Activated T-helper 1 cell treated with anti-CD3 and anti-CD28 coated beads, Interleukin-12 subunit alpha, Interleukin-12 subunit beta, Interleukin-2, Interleukin-4 antibody, amounts not matched to agents 30 ng/mL and 10 ng/mL and 1 ng/mL, durations not matched to agents 14 hours and 24 hours and 36 hours (primary cell): ENCODE measurements at places on chromosomes 2 and 18. TPM values are rescaled to one million over a fixed set of nuclear protein-coding genes. Genes with fewer than 3 reads are reported as not detected.

GRCh38 chr2:107591561-107592279, 235.0 kb upstream of the RGPD4 start:
- no peaks in the 10 kb centered on the region for H3K4me1 ChIP-seq
- no peak overlapping the region for H3K4me3 ChIP-seq
- no peaks in the 10 kb centered on the region for H3K36me3 ChIP-seq
- no peak for DNase-seq
- no peaks in the 10 kb centered on the region for H3K27me3 ChIP-seq

DNA sequence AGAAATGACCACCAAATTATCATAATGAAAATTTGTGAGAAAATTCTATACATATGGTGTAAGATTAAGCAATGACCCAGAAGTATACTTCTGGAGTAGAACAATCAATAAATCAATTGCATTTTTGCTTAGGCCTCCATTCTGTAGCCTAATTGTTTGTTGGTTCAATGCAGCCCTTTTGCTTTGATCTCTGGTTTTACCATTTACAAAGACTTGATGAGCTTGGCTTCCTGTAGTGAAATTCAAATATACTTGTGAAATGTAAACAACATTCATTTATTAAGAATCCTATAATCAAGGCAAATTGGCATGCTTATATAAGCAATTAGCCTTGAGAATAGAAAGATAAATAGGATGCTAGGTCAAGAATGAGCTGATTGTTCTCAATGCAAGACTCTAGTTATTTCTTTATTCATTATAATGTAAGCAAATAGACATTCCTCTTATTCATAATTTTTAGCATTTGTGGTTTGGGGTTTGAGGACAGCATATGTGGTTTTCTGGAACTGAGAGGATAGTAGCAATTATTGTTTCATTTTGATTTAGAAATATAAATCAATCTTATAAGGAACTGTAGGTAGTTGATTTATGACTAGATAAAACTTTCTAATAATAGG, 9.7 kb downstream of the FMNL2 start:
- peaks cover 4% of the 10 kb centered on the region for H3K27me3 ChIP-seq
- H3K27ac ChIP-seq, result no peak overlapping the region
- H3K4me3 ChIP-seq, result no peak overlapping the region
- H3K36me3 ChIP-seq, result no peaks in the 10 kb centered on the region
- peaks cover 6% of the 10 kb centered on the region for H3K4me1 ChIP-seq

- no peaks in the 10 kb centered on the region for H3K27me3 ChIP-seq
- DNase-seq, result no peak
- H3K4me1 ChIP-seq, result peaks cover 41% of the 10 kb centered on the region
- peaks cover 12% of the 10 kb centered on the region for H3K36me3 ChIP-seq
Observed at GRCh38 chr2:53785366-53785765, 1.4 kb downstream of the ASB3 start.

DNA sequence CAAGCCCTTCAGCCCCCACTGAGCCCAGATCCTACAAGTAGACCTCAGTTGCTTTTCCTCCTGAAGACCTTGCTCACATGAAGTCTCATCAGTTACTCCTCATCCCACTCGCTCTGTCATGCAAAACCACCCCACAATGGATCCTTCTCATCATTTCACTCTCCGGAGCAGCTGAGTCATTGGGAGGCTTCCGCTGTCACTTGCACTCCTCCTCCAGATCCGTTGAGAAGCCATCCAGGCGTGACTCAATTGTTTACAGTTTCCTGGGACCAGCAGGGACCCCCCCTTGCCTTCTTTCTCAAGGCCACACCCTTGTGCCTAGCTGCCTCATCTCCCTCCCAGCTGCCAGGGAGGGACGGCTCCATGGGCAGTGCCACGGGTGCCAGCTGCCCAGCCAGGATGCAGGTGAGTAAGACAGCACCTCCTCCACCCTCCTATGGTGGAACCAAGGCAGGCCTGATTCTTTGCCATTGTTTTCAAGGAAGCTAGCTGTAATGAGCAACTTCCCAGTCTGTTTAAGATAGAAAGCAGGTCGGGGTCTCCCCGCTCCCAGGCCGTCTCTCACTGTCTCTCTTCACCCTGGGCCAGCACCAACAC, 16.3 kb downstream of the GPR55 start:
- no peak for DNase-seq
- peaks cover 41% of the 10 kb centered on the region for H3K4me1 ChIP-seq
- H3K27me3 ChIP-seq, result peaks cover 59% of the 10 kb centered on the region

DNA sequence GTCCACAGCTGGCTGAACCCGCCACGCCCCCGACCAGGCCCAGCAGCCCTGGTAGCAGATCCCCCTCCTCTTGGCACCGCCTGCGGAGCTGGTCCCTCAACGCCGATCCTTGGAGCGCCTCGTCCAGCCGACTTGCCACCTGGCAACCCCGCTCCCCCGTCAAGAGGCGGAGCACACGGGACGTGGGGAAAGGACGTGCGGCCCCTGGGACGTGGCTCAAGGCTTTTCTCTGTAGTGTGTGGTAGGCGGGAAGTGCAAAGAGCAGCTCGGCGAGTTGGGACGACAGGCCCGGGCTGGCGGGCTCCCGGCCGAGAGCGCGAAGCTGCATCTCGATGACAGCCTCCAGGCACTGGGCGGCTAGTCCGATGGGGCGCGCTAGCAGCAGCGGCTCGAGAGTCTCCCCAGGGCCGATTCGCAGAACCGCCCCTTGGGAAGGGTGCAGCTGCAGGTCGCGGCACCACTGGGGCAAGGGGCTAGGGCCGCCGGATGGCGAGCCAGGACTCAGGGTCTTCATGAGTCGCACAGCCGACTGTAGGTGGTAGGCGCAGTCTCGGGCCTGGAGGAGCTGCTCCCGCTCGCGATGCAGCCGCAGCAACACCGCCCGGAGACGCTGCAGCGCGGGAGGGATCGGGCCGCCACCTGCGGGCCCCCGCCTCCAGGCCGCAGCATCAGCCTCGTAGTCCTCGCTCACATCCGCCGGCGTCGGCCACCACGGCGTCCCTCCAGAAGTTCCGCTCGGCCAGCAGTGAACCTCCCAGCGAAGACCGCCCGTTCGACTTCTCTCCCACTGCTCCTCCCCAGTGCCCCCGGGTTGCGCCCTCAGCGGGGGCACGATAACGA, 617 bp downstream of the CCDC142 start:
- DNase-seq, result peak; percentile 58
- H3K27ac ChIP-seq, result peak overlapping the region; percentile 99
- peaks cover 35% of the 10 kb centered on the region for H3K4me1 ChIP-seq
- no peaks in the 10 kb centered on the region for H3K27me3 ChIP-seq
- peak overlapping the region; percentile 99 for H3K4me3 ChIP-seq
- H3K36me3 ChIP-seq, result peaks cover 31% of the 10 kb centered on the region

DNA sequence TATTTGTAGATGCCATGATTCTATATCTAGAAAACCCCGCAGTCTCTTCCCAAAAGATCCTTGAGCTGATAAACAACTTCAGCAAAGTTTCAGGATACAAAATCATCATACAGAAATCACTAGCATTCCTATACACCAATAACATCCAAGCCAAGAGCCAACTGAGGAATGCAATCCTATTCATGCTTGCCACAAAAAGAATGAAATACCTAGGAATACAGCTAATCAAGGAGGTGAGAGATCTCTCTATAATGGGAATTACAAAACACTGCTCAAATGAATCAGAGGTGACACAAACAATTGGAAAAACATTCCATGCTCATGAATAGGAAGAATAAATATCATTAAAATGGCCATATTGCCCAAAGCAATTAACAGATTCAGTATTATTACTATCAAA, 551.4 kb upstream of the SLC39A10 start:
- no peaks in the 10 kb centered on the region for H3K4me1 ChIP-seq
- peaks cover 3% of the 10 kb centered on the region for H3K27me3 ChIP-seq
- H3K4me3 ChIP-seq, result no peak overlapping the region
- no peak for DNase-seq
- H3K36me3 ChIP-seq, result no peaks in the 10 kb centered on the region
- no peak overlapping the region for H3K27ac ChIP-seq

DNA sequence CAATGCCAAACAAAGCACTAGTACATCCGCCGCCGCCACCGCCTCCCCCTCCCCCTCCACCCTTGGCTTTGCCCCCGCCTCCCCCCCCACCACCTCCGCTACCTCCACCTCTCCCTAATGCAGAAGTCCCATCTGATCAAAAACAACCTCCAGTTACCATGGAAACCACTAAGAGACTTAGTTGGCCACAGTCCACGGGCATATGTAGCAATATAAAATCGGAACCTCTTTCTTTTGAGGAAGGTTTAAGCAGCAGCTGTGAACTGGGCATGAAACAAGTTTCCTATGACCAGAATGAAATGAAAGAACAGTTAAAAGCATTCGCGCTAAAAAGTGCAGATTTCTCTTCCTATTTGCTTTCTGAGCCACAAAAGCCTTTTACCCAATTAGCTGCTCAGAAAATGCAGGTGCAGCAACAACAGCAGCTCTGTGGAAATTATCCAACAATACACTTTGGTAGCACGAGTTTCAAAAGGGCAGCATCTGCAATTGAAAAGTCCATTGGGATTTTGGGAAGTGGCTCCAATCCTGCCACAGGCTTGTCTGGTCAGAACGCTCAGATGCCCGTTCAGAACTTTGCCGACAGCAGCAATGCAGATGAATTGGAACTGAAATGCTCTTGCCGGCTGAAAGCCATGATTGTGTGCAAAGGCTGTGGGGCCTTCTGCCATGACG, 168.0 kb downstream of the ASXL3 start:
- H3K27ac ChIP-seq, result no peak overlapping the region
- H3K27me3 ChIP-seq, result no peaks in the 10 kb centered on the region
- no peaks in the 10 kb centered on the region for H3K4me1 ChIP-seq
- DNase-seq, result no peak
- no peak overlapping the region for H3K4me3 ChIP-seq

DNA sequence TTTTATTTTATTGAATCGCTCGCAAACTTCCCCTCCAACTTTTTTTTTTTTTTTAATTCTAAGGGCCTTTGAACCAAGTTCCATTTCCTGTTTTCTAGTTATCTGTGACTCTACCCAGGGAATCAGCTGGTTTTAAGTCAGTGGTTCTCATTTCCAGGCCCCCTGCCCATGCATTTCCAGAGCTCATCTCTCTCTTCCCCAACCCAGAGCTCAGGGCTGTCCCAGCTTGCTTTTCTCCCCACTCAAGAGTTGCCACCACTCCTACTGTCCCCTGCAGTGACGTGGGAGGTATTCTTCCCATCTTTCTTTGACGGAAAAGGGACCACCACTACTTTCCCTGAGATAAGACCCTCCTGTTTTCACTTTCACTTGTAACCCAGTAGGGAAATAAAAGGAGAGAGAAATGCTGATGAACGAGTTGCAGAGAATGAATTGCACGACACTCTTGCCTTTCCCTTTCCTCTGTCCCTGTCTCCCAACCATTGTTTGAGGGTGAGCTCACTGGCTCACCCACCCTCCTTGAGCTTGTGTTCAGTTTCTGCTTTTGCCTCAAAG, 42.1 kb downstream of the TET3 start:
- H3K4me1 ChIP-seq, result peaks cover 50% of the 10 kb centered on the region
- peak overlapping the region; percentile 63 for H3K27ac ChIP-seq
- H3K4me3 ChIP-seq, result peak overlapping the region; percentile 55

GRCh38 chr18:21897811-21898210, 157.2 kb downstream of the MIB1 start:
- no peak for DNase-seq
- no peaks in the 10 kb centered on the region for H3K4me1 ChIP-seq
- no peak overlapping the region for H3K4me3 ChIP-seq
- peaks cover 7% of the 10 kb centered on the region for H3K27me3 ChIP-seq

GRCh38 chr2:1598800-1599199, 145.5 kb downstream of the PXDN start:
- no peak overlapping the region for H3K27ac ChIP-seq
- no peak for DNase-seq
- no peaks in the 10 kb centered on the region for H3K27me3 ChIP-seq
- H3K4me3 ChIP-seq, result no peak overlapping the region

DNA sequence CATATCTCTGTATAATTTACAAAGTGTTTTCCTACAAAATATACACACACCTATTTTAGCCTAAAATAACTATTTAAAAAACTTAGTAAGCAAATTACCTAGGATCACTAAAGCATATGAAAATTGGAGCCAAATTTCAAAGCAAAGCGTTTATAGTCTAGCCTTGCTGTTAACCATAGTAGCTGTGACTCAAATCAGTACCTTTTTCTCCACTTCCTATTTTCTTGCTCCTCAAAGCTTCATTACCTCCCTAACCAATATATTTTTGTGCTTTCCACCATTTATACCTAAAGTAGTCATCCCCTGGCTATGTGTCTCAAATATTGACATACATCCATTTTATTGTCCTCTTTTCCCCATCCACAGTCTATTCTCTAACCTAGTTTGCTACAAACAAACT, 73.1 kb downstream of the ERBB4 start:
- no peak for DNase-seq
- no peaks in the 10 kb centered on the region for H3K4me1 ChIP-seq
- H3K27me3 ChIP-seq, result no peaks in the 10 kb centered on the region
- no peaks in the 10 kb centered on the region for H3K36me3 ChIP-seq
- H3K4me3 ChIP-seq, result no peak overlapping the region

DNA sequence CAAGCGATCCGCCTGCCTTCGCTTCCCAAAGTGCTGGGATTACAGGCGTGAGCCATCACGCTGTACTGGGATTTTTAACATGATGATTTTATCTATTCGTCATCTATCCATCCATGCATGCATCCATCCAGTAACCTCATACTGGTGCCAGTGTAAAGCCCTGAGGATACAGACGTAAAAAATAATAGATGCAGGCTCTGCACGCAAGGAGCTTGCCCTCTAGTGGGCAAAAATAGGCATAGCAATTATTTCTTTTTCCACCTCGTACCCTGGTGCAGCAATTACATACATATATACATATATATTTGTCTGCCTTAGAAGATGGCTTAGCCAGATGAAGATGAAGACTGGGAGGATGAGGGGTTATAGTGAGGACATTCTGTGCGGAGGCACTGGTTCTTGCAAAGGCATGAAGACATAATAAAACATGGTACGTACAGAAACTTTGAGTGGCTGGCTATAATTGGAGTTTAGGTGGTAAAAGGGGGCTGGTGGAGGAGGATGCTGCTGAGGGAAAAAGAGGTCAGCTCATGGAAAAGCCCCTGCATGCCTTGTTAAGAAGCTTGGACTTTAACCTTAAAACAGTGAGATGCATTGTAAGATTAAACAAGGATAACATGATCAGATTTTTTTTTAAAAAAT, 19.6 kb upstream of the RPIA start:
- no peak overlapping the region for H3K27ac ChIP-seq
- H3K36me3 ChIP-seq, result no peaks in the 10 kb centered on the region
- no peak for DNase-seq
- no peak overlapping the region for H3K4me3 ChIP-seq
- peaks cover 5% of the 10 kb centered on the region for H3K4me1 ChIP-seq
- H3K27me3 ChIP-seq, result peaks cover 4% of the 10 kb centered on the region

- H3K27me3 ChIP-seq, result no peaks in the 10 kb centered on the region
- no peak for DNase-seq
- no peak overlapping the region for H3K27ac ChIP-seq
- no peak overlapping the region for H3K4me3 ChIP-seq
- H3K36me3 ChIP-seq, result no peaks in the 10 kb centered on the region
Observed at GRCh38 chr18:52963481-52963880, 623.5 kb downstream of the DCC start.

DNA sequence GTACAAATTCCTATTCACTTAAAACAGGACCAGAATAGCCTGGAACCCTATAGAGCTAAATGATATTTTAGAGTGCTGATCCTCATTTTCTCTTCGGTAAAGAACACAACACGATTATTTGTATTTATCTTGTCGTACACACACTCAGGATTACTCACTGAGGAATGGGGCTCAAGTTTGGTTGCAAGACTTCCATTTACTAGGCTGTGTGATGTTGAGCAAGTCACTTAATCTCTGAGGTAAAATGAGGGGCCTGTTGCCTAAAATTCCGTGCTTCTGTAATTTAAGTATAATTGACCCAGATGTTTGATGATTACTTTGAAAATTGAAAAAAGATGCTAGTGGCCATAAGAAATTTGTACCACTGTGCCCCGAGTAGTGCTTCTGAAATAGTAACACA, 42.6 kb upstream of the MAP4K3 start:
- no peak overlapping the region for H3K4me3 ChIP-seq
- H3K27ac ChIP-seq, result no peak overlapping the region
- H3K36me3 ChIP-seq, result peaks cover 1% of the 10 kb centered on the region
- peaks cover 6% of the 10 kb centered on the region for H3K4me1 ChIP-seq
- peaks cover 6% of the 10 kb centered on the region for H3K27me3 ChIP-seq

Gene C1GALT1C1L
- total RNA-seq, result not detected in 2 replicates

Gene GKN1
- total RNA-seq, result not detected in 2 replicates

Gene TRIM43
- not detected in 2 replicates for total RNA-seq
